ENCODE measurements at places on chromosomes 16 and 17. TPM values are rescaled to one million over a fixed set of nuclear protein-coding genes. Genes with fewer than 3 reads are reported as not detected.
A peak's percentile ranks its signal among the peaks of the same experiment; 100 is the strongest.

- no peak for DNase-seq
- H3K27me3 ChIP-seq: no peaks in the 10 kb centered on the region
- H3K27ac ChIP-seq: no peak overlapping the region
- H3K4me1 ChIP-seq: peaks cover 6% of the 10 kb centered on the region
Observed at GRCh38 chr17:33019161-33019890, 27.7 kb downstream of the SPACA3 start.

- H3K4me3 ChIP-seq: no peak overlapping the region
- DNase-seq: no peak
- peaks cover 6% of the 10 kb centered on the region for H3K27me3 ChIP-seq
- H3K27ac ChIP-seq: peak overlapping the region; percentile 33
Observed at GRCh38 chr17:65078441-65079160, 22.1 kb upstream of the GNA13 start.

SKAP1 gene
- not detected for total RNA-seq

DNA sequence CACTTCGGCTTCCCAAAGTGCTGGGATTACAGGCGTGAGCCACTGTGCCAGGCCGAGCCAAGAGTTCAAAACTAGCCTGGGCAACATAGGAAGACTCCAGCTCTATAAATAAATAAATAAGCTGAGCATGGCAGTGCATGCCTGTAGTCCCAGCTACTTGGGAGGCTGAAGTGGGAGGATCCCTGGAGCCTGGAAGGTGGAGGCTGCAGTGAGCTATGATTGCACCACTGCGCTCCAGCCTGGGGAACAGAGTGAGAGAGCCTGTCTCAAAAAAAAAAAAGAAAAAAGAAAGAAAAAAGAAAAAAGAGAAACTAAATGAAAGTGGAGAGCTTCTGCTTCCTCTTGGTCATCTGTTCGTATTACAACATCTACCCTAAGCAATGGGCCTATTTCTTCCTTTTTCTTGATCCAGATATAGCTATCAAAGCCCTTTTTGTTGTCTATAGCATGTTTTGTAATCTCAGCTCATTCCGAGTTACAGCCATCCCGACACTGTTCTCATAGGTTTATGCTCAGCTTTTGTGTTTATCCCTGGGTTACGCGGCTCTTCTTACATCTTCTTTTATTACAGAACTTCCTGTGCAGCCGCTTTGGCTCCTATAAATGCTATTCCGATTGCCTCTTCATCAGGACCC is 14.1 kb upstream of the MAPK3 start:
- H3K4me1 ChIP-seq: peaks cover 12% of the 10 kb centered on the region
- no peak for DNase-seq
- H3K4me3 ChIP-seq: peak overlapping the region; percentile 40
- H3K36me3 ChIP-seq: no peaks in the 10 kb centered on the region
- peaks cover 3% of the 10 kb centered on the region for H3K27me3 ChIP-seq

ZNF785 gene
- 58.4 TPM for total RNA-seq

HEATR9 gene
- not detected for total RNA-seq

- H3K27ac ChIP-seq: no peak overlapping the region
- H3K4me3 ChIP-seq: no peak overlapping the region
- H3K4me1 ChIP-seq: peaks cover 7% of the 10 kb centered on the region
- peaks cover 5% of the 10 kb centered on the region for H3K36me3 ChIP-seq
- H3K27me3 ChIP-seq: peaks cover 7% of the 10 kb centered on the region
Observed at GRCh38 chr16:89821438-89822187, 5.2 kb upstream of the FANCA start.

MLYCD gene
- total RNA-seq: 9.5 TPM

DNA sequence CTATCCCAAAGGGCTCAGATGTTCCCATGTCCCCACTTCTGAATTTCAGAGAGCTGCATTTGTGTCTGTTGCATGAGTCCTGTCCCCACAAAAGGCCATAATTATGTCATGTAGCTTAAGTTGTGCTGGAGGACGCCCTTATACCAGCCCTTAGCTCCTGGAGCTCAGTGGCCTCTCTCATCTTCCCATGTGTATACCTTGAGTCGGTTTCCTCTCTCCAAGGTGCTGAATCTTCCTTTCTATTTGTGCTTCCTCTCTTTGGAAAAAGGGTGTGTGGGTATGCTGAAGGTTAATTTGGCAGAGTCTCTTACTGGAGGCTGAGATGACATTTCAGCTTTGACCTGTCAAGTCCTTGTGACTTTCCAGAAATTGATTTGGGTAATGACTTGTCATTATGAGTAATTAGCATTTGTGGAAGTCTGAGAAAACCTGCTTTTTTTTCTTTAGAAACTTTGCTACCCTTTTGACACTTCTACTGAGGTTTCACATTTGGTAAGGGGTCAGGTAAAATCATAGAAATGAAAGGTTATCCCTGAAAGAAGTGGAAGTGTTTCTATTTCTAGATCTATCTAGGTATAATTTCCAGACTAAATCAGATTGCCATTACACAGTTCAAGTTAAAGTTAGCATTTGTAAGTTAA is 185.4 kb downstream of the ABCC12 start:
- no peaks in the 10 kb centered on the region for H3K36me3 ChIP-seq
- H3K4me3 ChIP-seq: no peak overlapping the region
- DNase-seq: no peak

ASIC2 gene
- 0.74 TPM for total RNA-seq

CLEC19A gene
- not detected for total RNA-seq

GRCh38 chr16:25707982-25708583 is 16.3 kb downstream of the HS3ST4 start:
- no peaks in the 10 kb centered on the region for H3K36me3 ChIP-seq
- H3K27ac ChIP-seq: no peak overlapping the region
- H3K4me3 ChIP-seq: no peak overlapping the region
- no peaks in the 10 kb centered on the region for H3K27me3 ChIP-seq

GRCh38 chr16:46620266-46621005 is 743 bp downstream of the SHCBP1 start:
- H3K36me3 ChIP-seq: no peaks in the 10 kb centered on the region
- no peak for DNase-seq
- no peaks in the 10 kb centered on the region for H3K4me1 ChIP-seq

GRCh38 chr16:5722116-5722619 is 624.6 kb upstream of the EEF2KMT start:
- H3K27me3 ChIP-seq: no peaks in the 10 kb centered on the region
- H3K4me1 ChIP-seq: no peaks in the 10 kb centered on the region
- no peak overlapping the region for H3K27ac ChIP-seq
- no peak for DNase-seq
- no peak overlapping the region for H3K4me3 ChIP-seq

GRCh38 chr17:81806461-81807209 is 2.7 kb downstream of the GCGR start:
- H3K4me3 ChIP-seq: no peak overlapping the region
- DNase-seq: no peak
- peaks cover 20% of the 10 kb centered on the region for H3K27me3 ChIP-seq
- peaks cover 7% of the 10 kb centered on the region for H3K4me1 ChIP-seq
- peaks cover 8% of the 10 kb centered on the region for H3K36me3 ChIP-seq
- no peak overlapping the region for H3K27ac ChIP-seq

GRCh38 chr16:77760800-77761199 is 27.6 kb upstream of the VAT1L start:
- H3K27ac ChIP-seq: no peak overlapping the region
- peaks cover 1% of the 10 kb centered on the region for H3K4me1 ChIP-seq
- peaks cover 4% of the 10 kb centered on the region for H3K27me3 ChIP-seq
- H3K4me3 ChIP-seq: no peak overlapping the region

DNA sequence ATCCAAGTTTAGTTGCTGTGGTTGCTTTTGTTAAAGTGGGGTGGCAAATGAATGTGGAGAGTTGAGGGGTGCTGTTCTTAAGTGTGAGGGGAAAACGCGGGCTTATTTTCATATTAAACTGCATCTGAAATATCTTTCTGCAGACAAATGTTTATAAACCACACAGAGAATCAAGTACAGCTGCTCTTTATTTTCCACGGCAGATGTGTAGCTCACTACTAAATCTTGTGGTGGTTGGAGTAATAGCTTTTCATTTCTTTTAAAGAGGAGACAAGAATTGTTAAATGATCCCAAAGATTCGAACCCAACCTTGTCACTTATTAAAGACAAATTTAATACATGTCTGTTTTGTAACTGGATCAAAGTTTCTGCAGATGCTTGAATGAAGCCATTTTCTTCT is 2.1 kb downstream of the CLTC start:
- H3K4me3 ChIP-seq: peak overlapping the region; percentile 92
- H3K36me3 ChIP-seq: no peaks in the 10 kb centered on the region
- DNase-seq: no peak
- peaks cover 18% of the 10 kb centered on the region for H3K4me1 ChIP-seq

- no peak overlapping the region for H3K4me3 ChIP-seq
- H3K27me3 ChIP-seq: peaks cover 3% of the 10 kb centered on the region
- H3K36me3 ChIP-seq: no peaks in the 10 kb centered on the region
- peaks cover 18% of the 10 kb centered on the region for H3K4me1 ChIP-seq
- no peak overlapping the region for H3K27ac ChIP-seq
Observed at GRCh38 chr17:59424331-59424730, 92.9 kb downstream of the YPEL2 start.

DNA sequence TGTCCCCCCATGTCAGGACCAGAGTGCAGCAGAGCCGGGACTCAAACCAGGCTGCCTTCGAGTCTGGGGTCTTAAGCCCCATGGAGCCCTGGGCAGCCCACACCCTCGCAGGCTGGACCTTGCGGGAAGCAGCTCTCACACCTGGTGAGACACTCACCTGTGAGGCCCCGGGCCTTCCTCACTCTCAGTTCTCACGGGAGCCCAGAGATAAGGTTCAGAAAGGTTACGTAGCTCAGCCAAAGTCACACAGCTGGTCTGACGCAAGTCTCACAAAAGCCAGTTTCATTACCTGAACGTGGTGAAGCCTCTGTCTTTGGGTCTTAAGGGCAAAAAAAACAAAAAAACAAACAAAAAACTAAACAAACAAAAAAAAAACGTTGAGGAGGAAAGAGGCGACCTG is 32.8 kb upstream of the SSTR5 start:
- H3K4me3 ChIP-seq: no peak overlapping the region
- H3K36me3 ChIP-seq: peaks cover 10% of the 10 kb centered on the region
- peaks cover 7% of the 10 kb centered on the region for H3K27me3 ChIP-seq
- H3K27ac ChIP-seq: no peak overlapping the region

- peaks cover 9% of the 10 kb centered on the region for H3K27me3 ChIP-seq
- no peak for DNase-seq
- H3K4me3 ChIP-seq: no peak overlapping the region
- no peaks in the 10 kb centered on the region for H3K36me3 ChIP-seq
- peaks cover 2% of the 10 kb centered on the region for H3K4me1 ChIP-seq
Observed at GRCh38 chr16:57401943-57402640, 2.5 kb upstream of the CCL17 start.

DNA sequence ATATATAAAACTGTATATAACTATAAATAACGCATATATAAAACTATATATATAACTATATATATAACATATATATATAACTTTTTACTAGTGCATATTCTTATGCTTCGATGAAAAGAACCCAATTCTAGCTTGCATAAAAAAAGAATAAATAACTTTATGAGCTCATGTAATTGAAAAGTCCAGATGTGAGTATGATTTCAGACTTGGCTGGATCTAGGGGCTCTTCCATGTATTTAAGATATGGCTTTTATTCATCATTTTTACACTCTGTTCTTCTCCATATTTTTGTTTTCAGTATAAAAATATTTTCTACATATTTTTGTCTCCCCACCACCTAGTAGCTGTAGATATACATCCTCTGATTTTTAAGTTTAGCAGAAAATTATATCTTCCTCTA is 417.5 kb downstream of the CDH11 start:
- DNase-seq: no peak
- no peak overlapping the region for H3K4me3 ChIP-seq
- H3K27ac ChIP-seq: no peak overlapping the region
- no peaks in the 10 kb centered on the region for H3K4me1 ChIP-seq
- no peaks in the 10 kb centered on the region for H3K36me3 ChIP-seq
- peaks cover 2% of the 10 kb centered on the region for H3K27me3 ChIP-seq

GRCh38 chr17:39737760-39738567 is at the start of gene GRB7:
Gene GRB7, plus strand, starts transcription at chr17:39737938. Its CDS starts 4,364 bp downstream, at chr17:39742302.
- no peaks in the 10 kb centered on the region for H3K36me3 ChIP-seq
- H3K27ac ChIP-seq: no peak within 1 kb of the TSS
- no peak for DNase-seq

DNA sequence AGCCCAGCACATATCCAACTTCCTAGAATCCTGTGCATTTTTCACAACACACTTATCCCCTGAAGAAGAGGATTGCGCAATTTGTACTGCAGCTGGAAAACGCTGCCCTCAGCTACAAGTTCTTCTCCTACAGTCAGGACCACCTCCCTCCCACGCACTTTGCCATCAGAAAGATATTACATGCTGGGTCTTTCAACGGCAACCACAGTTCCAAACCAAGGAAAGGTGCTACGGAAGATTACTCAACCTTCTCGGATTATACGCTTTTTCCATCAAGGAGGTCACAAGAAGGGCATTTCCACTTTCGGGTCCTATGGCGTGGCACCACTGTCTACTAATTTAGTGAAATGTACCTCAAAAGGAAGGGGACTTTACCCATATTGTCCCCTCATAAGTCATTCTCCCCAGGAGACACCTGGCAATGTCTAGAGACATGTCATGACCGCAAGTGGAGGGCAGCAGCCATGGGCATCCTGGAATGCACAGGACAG is 35.2 kb downstream of the USP7 start:
- H3K27ac ChIP-seq: no peak overlapping the region
- peaks cover 44% of the 10 kb centered on the region for H3K4me1 ChIP-seq
- H3K27me3 ChIP-seq: peaks cover 4% of the 10 kb centered on the region
- no peak for DNase-seq
- H3K4me3 ChIP-seq: no peak overlapping the region
- H3K36me3 ChIP-seq: no peaks in the 10 kb centered on the region

DNA sequence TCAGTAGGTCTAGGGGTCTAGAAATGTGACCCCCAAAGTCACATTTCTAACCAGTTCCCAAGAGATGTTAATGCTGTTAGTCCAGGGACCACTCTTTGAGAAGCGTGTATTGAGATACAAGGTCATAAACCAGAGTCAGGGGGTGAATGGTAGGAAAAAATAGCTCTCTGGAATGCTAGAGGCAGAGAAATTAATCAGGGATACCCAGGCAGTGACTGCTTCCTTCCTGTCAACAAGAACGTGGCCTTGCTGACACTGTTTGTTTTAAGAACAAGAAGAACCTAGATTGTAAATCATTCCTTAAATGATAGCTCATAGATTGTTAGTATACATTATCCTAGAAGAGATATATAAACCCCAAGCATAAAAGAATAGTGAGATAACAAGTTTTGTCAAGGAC is 43.8 kb downstream of the PITPNM3 start:
- no peak for DNase-seq
- H3K4me3 ChIP-seq: no peak overlapping the region
- peaks cover 1% of the 10 kb centered on the region for H3K27me3 ChIP-seq
- no peak overlapping the region for H3K27ac ChIP-seq
- no peaks in the 10 kb centered on the region for H3K36me3 ChIP-seq
- H3K4me1 ChIP-seq: peaks cover 3% of the 10 kb centered on the region

FOXN1 gene
- not detected for total RNA-seq

ARL5C gene
- total RNA-seq: not detected
